Urinary bladder (tissue), 4 donors: ENCODE measurements at places on chromosomes 1 and 21. TPM values are rescaled to one million over a fixed set of nuclear protein-coding genes. Genes with fewer than 3 reads are reported as not detected.

BACE2 gene
- 51.1 TPM for polyA plus RNA-seq

DNA sequence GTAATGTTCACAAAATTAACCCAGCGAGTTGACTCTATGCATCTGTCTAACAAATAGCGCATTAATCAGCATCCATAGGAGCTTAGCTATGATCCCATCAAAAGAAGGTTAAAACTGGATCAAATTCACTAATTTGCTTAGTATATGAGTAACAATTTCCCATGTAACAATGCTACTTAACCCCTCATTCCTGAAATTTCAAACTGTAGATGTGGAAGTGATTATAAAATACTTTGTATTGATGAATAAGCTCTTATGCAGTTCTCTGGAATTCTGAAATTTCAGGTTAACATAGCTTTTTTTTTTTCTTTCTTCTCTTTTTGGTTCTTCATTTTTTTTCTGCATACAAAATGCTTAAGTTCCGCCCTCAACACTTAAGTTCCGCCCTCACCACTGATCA lies 1272.7 kb downstream of the KCNT2 start:
- no peak for DNase-seq

- no peak for DNase-seq
Measured at GRCh38 chr1:87197156-87197555, 131.5 kb upstream of the LMO4 start.

DNA sequence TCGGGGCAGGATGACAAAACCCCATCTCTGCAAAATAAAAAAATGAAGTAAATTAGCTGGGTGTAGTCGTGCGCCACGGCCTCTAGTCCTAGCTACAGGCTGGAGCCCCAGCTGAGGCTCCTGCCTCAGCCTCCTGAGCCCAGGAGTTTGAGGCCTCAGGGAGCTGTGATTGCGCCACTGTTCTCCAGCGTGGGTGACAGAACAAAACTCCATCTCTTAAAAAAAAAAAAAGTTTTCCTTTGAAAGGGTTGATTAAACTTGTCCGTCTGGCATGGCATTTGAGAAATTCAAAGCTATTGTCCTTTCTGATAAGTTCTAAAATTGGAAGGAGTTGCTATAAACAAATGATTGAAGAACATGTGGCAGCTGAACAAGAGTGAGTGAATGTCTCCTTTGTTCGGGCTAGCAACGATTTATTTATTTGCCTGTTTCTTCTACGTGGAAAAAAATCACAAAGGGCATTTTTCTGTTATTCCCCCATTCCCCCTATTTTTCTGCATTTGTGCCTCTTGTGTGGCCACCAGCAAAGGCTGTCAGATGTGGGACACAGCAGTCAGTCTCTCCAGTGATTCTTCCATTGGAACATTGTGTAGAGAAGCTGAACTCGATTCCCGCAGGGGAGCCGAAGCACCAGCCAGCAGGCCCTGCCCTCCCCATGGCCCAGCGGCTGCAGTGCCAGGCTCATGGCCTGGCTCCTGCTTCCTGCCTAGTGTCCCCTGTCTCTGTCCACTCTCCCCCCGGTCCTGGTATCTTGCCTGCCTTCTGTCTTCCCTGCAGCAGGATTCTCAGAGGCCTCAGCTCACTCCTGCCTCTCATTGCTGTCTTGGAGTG lies 21.5 kb upstream of the PWP2 start:
- DNase-seq: no peak

GRCh38 chr21:41302976-41303375 lies 13.6 kb upstream of the FAM3B start:
- DNase-seq: no peak

DNA sequence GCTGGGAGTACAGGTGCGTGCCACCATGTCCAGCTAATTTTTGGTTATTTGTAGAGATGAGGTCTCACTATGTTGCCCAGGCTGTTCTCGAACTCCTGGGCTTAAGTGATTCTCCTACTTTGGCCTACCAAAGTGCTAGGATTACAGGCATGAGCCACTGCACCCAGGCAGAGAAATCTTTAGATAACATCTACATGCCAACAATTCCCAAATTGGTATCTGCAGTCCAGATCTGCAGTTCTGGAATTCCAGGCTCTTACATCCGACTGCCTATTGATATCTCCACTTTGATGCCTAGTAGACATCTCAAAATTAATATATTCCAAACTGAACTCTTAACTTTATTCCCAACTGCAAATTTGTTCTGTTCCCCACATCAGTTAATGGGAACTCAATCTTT lies 23.3 kb downstream of the INAVA start:
- DNase-seq: no peak
